ENCODE measurements at places on chromosomes 2 and 18.

- DNase-seq, result no peak
Observed at GRCh38 chr2:112639936-112640335, 5.8 kb upstream of the SLC20A1 start.

DNA sequence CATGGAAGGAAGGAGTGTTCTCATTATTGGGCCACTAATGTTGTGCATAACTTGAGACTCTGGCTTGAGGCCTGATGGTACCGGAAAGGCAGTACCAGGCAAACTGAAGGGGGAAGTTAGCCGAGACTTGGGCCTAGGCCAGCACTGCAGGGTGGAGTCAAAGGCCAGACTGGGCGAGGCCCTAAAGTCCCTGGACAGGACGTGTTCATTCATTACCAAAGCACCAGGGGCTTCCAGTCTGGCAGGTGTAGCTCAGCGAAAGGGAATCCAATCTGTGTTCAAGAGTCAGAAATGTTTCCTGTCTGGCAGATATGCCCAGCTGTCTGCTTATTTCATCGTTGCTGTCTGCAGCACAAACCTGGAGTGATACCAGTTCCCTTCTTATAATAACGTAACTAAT is 4.7 kb upstream of the ITSN2 start:
- peak; percentile 66 for DNase-seq

DNA sequence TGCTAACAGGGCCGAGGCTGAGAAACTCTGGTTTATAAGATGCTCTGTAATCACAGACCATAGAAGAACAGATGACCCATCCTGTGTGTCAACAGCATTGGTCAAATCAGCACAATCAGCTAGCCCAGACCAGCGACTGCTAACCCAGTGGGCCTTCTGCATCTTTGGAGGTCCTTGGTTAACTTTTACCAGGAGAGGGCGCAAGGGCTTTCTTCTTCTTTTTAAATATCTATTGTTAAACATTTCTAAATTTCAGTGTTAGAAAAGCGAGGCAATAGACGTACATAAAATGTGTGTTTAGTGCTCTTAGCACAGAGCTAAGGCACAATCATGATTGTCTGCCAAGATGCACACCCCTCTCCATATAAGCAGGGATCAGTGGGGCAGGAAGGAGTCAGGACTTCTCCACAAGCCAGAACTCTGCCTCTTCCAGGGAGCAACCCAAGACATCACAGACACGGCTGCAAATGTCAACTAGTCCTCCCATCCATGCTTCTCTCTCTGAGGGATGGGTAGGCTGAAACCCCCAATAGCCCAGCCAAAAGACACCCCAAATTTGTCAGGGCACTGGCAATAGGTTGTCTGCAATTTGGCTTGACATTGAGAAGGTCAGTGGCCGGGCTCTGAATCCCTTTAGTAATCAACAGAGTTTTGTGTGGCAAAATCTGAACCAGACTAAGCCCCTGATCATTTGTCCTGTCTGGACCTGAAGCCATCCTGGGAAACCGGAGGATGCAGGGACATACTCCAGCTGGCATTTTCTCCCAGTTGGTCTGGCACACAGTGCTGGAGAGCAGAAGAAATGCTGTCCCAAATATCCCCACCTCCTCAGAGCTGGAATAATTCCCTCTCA is 188.2 kb downstream of the BCL2 start:
- peak; percentile 49 for DNase-seq

DNA sequence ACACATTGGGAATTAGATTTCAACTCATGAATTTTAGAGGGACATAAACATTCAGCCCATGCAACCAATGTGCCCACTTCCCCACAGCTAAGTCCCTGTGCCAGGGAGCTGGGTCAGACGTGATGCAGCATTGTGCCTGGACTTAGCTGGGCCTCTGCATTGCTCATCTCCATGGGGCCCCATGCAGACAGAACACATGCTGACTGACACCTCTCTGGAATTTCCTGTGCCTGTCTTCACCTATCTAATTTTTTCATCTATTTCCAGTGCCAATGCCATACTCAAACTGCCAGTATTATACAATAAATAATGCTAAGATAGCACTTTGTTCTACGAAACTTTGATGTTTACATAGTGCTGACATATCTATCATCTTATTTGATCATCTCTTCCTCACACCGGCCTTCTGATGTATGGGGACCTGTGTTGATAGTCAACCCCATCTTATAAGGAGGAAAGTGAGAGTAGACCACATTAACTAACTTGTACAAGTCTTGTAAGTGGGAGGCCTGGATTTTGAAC is 92.2 kb downstream of the CDC42EP3 start:
- DNase-seq, result no peak

- DNase-seq, result no peak
Observed at GRCh38 chr2:191645434-191646162, 32.3 kb upstream of the NABP1 start.

GRCh38 chr2:189096769-189097447 is 82.7 kb downstream of the COL5A2 start:
- no peak for DNase-seq

- DNase-seq, result no peak
Observed at GRCh38 chr2:171167352-171167997, 6.8 kb upstream of the TLK1 start.

DNA sequence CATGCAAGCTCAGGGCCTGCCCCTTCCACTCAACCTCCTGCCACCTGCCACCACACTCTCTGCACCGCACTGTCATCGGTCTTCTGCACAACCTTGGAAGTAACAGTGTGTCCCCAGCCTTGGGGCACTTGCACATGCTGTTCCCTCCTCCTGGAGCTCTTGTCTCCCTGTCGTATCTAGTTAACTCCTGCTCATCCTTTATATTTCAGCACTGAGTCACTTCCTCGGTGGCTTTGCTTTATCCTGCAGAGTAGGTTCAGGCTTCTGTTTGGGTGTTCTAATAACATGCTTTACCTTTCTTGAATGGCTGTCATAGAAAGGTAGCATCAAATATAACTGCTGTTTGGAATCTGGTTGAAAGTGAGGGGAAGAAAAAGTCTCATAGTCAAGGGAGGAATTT is 25.3 kb downstream of the PAX8 start:
- no peak for DNase-seq

- no peak for DNase-seq
Observed at GRCh38 chr18:13520306-13520705, 206.1 kb downstream of the FAM210A start.

DNA sequence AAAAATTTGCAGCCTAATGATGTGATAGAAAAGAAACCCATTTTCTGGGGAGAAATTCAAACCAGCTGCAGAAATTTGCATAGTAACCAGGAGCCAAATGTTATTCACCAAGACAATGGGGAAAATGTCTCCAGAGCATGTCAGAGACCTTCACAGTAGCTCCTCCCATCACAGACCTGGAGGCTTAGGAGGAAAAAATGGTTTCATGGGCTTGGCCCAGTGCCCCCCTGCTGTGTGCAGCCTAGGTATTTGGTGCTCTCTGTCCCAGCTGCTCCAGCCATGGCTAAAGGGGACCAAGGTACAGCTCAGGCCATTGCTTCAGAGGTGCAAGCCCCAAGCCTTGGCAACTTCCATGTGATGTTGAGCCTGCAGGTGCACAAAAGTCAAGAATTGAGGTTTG is 352.9 kb downstream of the PLCL1 start:
- no peak for DNase-seq

- no peak for DNase-seq
Observed at GRCh38 chr18:48679236-48679635, 140.4 kb downstream of the CTIF start.

- DNase-seq, result no peak
Observed at GRCh38 chr2:63555931-63556330, 32.3 kb downstream of the WDPCP start.

GRCh38 chr18:51765606-51766360 is 568.3 kb upstream of the MEX3C start:
- no peak for DNase-seq

DNA sequence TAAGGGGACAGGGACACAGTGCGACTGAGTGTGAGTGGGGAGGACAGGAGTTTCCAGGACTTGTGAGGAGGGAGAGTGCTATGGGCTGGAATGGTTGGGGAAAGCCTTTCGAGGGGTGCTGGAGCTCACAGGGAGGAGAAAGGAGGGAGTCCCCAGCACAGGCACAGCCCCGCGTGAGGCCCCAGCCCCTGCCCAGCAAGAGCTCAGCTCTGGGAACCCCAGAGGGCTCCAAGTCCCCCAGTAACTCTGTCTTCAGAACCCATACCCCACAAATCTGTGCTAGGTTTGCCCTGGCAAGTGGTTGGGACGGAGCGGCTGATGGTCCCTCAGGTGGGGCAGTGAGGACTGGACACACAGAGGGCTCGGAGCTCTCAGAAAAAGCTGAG is 75.4 kb downstream of the SFXN5 start:
- DNase-seq, result no peak

DNA sequence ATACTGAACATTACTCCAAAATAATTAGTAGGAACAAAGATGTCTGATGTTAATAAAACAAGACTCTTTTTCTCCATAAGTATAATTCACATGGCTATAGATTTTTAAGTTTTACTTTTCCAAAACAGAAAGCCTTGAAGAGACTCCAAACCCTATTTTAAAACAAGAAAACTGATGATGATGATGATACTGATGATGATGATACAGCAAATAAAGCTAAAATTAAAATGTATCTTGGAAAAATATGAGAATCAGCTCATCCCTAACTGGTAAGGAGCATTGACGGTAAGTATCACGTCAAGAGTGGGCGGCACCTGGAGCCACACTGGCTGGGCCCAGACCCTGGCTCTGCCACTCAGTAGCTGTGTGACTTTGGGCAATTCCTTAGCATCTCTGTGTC is 39.6 kb downstream of the ID2 start:
- DNase-seq, result no peak

DNA sequence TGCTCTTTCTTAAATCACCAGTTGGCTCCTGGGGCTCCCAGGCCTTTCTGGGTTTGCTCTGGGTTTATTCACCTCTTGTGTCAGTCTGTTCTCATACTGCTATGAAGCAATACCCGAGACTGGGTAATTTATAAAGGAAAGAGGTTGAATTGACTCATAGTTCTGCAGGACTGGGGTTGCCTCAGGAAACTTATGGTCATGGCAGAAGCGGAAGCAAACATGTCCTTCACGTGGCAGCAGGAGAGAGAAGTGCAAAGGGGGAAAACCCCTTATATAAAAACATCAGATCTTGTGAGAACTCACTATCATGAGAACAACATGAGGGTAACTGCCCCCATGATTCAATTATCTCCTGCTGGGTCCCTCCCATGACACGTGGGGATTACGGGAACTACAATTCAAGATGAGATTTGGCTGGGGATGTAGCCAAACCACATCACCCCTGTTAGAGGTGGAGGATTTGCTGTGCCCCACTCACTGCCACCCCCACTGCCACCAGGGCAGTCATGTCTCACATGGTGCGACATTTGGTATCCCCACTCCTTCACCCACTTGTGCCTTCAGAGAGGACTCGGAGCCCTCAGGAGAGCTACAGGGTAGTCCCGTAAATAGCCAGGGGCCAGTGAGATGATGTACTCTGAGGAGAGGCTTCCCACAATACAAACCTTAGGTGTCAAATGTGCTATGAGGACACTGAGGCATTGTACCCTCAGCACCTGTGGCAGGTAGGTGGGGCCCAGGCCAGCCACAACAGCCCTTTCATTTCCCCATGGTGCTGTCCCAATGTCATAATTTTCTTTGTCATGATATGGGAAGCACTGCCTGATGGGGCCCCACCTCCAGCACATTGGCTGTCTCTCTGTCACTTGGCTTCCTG is 35.7 kb downstream of the CDC42EP3 start:
- DNase-seq, result peak; percentile 87

DNA sequence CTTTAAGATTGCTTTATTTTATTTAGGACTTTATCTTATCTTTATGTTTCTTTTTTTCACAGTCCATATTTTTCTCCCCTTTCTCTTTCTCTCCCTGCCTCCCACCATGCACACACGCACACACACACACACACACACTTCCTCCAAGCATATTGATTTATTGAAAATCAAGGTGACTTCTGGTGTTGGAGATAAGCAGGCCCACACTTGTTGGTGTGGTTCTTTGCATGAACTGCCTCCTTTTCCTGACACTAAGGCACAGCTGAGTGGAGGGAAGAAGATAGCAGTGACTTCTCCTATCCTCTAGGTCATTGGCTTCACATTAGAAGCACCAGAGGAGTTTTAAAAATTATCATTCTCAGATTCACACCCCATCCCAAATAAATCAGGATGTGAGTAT is 18.0 kb downstream of the TBR1 start:
- DNase-seq, result no peak

DNA sequence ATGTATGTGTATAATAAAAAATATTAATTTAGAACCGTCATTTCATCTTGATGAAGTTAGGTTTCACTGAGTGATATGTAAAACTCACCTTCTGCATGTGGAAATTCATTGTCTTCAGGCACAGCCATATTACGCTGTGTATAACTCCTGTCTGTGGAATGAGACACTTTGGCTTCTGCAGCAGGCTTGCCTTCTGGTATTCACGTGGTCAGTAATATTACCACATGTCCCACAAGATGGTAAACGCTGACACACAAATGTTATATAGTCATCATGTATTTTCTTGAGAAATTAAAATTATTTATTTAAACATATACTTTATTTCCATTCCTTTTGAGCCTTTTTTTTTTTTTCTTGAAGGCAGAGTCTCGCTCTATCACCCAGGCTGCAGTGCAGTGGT is 25.1 kb upstream of the AAK1 start:
- no peak for DNase-seq

- no peak for DNase-seq
Observed at GRCh38 chr2:221973502-221973901, 325.3 kb downstream of the PAX3 start.
